Large intestine (tissue), 12 donors: ENCODE measurements at places on chromosomes 11 and 22. TPM values are rescaled to one million over a fixed set of nuclear protein-coding genes. Genes with fewer than 3 reads are reported as not detected.

The OR2D2 gene
- not detected for polyA plus RNA-seq

The KCTD14 gene
- polyA plus RNA-seq: 3.1 TPM

The RCOR2 gene
- polyA plus RNA-seq: 6.3 TPM

The DMC1 gene
- 1.9 TPM for polyA plus RNA-seq

The E2F8 gene
- polyA plus RNA-seq: 17.7 TPM

The DBX1 gene
- not detected for polyA plus RNA-seq

The DCHS1 gene
- 17.1 TPM for polyA plus RNA-seq

GRCh38 chr11:70065318-70066135 lies 12.6 kb upstream of the ANO1 start:
- no peak overlapping the region for H3K27ac ChIP-seq
- no peaks in the 10 kb centered on the region for H3K36me3 ChIP-seq
- H3K4me3 ChIP-seq: no peak overlapping the region
- DNase-seq: no peak
- peaks cover 4% of the 10 kb centered on the region for H3K4me1 ChIP-seq

DNA sequence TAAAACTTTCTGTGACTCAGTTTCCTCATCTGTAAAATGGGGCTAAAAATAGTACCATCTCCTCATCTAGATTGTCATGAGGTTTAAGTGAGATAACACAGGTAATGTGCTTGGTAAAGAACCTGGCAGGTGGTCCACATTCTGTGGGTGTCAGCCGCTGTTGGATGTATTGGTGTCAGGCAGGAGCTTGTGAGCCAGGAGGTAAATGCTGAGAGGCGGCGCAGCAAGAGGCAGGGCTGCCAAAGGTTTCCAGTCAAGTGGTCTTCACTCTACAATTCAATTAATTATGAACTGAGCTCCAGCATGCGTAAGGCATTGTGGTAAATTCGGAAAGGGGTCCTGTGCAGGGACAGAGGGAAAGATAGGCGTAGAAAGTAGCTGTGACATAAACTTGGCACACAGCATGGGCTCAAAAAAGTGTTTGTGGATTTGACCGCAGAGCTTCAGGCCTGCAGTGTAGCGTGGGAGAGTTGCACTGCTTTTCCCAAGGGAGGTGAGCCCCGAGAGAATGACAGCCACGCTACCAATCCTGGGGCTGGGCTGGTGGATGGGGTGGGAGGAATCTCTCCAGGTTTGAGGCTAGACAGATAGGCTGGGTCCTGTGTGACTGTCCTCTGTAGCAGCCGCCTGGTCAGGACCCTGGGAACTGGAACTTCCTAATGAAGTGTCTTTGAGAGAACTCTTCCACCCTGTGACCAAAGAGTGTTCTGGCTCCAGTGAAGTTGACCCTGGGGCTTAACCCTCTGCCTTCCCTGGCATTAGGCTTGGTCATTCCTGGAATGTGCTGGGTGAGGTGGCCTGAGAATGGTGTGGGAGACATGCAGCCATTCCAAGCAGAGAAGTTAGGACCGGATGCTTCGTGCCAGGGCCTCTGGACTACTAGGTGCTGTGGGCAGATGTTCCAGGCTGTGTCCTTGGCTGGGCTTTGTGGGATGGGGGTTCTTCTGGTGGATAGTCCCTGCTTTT lies 122.4 kb downstream of the FEZ1 start:
- no peak overlapping the region for H3K27ac ChIP-seq
- peaks cover 2% of the 10 kb centered on the region for H3K36me3 ChIP-seq
- DNase-seq: no peak
- peaks cover 32% of the 10 kb centered on the region for H3K27me3 ChIP-seq
- no peak overlapping the region for H3K4me3 ChIP-seq

- H3K36me3 ChIP-seq: no peaks in the 10 kb centered on the region
- no peak for DNase-seq
- no peak overlapping the region for H3K27ac ChIP-seq
- no peaks in the 10 kb centered on the region for H3K27me3 ChIP-seq
Measured at GRCh38 chr11:25659706-25660105, 672.2 kb upstream of the ANO3 start.

DNA sequence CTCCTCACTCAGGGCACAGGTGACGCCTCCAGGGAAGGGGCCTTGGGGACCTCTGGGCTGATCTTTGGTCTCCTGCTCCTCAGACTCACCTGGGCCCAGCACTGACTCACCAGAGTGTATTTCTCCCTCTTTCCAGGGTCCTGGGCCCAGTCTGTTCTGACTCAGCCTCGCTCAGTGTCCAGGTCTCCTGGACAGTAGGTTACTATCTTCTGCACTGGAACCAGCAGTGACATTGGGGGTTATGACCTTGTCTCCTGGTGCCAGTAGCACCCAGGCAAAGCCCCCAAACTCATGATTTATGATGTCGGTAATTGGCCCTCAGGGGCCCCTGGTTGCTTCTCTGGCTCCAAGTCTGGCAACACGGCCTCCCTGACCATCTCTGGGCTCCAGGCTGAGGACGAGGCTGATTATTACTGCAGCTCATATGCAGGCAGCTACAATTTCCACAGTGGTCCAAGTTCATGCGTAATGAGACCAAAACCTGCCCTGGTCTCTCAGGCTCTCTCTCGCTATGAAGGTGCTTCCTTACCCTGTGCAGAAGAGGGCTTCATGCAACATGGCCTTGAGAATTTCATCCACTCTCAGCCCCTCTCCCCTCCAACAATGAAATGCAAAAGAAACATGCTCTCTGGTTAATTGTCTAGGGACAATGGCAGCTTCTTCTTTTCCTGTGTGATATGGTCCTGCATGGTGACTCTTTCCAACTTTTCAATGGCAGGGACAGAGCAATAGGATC lies 21.0 kb upstream of the PRAME start:
- H3K27me3 ChIP-seq: peaks cover 6% of the 10 kb centered on the region
- H3K4me3 ChIP-seq: no peak overlapping the region
- DNase-seq: no peak
- H3K36me3 ChIP-seq: no peaks in the 10 kb centered on the region
- H3K4me1 ChIP-seq: no peaks in the 10 kb centered on the region

- H3K27me3 ChIP-seq: no peaks in the 10 kb centered on the region
- H3K4me1 ChIP-seq: peaks cover 28% of the 10 kb centered on the region
- H3K4me3 ChIP-seq: peak overlapping the region; percentile 89
- H3K36me3 ChIP-seq: peaks cover 11% of the 10 kb centered on the region
Measured at GRCh38 chr11:27363576-27364117, 632 bp upstream of the CCDC34 start.

DNA sequence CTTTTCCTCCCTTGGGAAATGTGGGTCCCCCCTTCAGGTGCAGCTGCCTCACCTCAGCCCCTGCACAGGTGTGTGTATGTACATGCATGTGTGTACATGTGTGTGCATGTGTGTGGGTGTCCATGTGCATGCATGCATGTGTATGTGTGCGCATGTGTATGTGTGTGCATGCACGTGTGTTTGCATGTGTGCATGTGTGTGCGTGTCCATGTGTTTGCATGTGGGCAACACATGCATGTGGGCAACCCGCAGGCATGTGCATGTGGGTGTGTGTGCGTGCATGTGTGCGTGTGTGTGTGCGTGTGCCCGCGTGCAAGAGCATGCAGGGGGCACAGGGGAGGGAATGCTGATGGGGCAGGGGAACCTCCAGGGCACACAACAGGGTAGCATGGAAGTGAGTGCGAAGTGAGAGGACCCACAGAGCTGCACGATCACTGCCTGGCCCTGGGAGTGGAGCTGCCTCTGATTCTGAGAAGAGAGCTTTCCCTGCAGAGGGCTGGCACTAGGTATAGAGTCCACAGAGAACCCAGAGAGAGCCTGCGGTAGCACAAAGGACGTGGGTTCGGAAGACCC lies 14.6 kb upstream of the BAIAP2L2 start:
- H3K27ac ChIP-seq: no peak overlapping the region
- DNase-seq: no peak
- no peaks in the 10 kb centered on the region for H3K4me1 ChIP-seq
- no peaks in the 10 kb centered on the region for H3K27me3 ChIP-seq
- no peak overlapping the region for H3K4me3 ChIP-seq

DNA sequence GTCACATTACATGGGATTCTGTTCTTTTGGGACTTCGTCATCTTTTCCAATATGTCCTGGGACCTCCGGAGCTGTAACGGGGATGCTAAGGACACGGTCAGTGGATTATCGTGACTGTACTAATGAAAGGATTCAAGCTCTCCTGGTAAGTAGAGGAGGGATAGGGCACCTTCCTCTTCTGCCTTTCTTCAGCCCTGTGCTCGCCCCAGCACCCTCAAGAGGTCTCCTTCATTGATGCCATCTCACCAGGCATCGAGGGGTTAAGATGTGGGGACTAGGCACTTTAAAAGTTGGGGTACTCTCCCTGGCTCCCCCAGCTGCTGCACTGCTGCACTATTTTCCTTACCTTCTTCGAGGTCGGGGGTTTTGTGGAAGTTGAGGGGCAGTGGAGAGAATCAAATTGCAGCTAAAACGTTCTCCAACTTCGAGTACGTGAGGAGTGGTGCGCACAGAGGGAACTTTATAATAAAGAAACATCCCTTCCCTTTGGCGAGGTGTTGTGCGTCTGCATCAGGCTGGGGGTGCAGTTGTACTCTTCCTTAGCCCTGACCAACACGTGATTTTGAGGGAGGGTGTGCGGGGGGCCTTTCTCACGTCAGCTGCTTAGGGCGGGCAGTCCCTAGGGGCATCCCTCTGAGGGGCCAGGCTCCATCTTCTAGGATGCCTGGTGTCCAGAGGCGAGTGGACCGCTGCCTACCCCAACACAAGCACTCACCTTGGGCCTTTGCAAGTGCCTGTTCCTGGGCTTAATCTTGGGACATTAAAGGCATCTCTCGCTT lies 96.1 kb downstream of the GRAMD1B start:
- H3K36me3 ChIP-seq: peaks cover 12% of the 10 kb centered on the region
- H3K27me3 ChIP-seq: no peaks in the 10 kb centered on the region
- no peak overlapping the region for H3K27ac ChIP-seq
- no peak overlapping the region for H3K4me3 ChIP-seq

DNA sequence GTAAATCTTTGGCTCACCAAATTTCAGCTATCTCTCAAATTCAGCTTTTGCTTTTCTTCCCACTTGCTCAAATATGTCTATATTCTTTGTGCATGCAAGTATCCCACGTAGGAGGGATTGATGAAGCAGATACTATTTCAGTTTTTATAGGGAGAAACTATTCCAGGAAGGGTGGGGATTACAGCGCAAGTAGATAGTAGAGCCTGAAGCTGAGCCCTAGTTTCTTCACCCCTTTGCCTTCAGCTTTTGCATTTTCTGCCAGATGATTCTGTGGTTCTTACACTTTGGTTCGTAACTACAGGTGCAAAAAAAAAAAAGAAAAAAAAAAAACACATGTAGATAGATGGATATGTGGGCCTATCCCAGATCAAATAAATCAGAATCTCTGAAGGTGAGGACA lies 3.1 kb upstream of the ACP2 start:
- H3K4me1 ChIP-seq: peaks cover 57% of the 10 kb centered on the region
- no peaks in the 10 kb centered on the region for H3K27me3 ChIP-seq
- no peak overlapping the region for H3K4me3 ChIP-seq
- no peak for DNase-seq
- H3K27ac ChIP-seq: no peak overlapping the region

GRCh38 chr11:126560221-126560620 lies 204.7 kb downstream of the ST3GAL4 start:
- H3K4me1 ChIP-seq: no peaks in the 10 kb centered on the region
- no peaks in the 10 kb centered on the region for H3K27me3 ChIP-seq
- no peaks in the 10 kb centered on the region for H3K36me3 ChIP-seq
- H3K4me3 ChIP-seq: no peak overlapping the region

- H3K27me3 ChIP-seq: peaks cover 8% of the 10 kb centered on the region
- no peak overlapping the region for H3K4me3 ChIP-seq
- no peak for DNase-seq
- H3K27ac ChIP-seq: no peak overlapping the region
- H3K4me1 ChIP-seq: no peaks in the 10 kb centered on the region
Measured at GRCh38 chr11:133795088-133795487, 50.2 kb downstream of the SPATA19 start.

GRCh38 chr11:124168796-124169195 lies 14.3 kb upstream of the OR10D3 start:
- no peaks in the 10 kb centered on the region for H3K27me3 ChIP-seq
- no peak overlapping the region for H3K4me3 ChIP-seq
- H3K4me1 ChIP-seq: no peaks in the 10 kb centered on the region
- no peak overlapping the region for H3K27ac ChIP-seq

- DNase-seq: no peak
- no peaks in the 10 kb centered on the region for H3K36me3 ChIP-seq
- no peak overlapping the region for H3K27ac ChIP-seq
- no peak overlapping the region for H3K4me3 ChIP-seq
- peaks cover 47% of the 10 kb centered on the region for H3K27me3 ChIP-seq
Measured at GRCh38 chr11:128581561-128582272, 5.6 kb downstream of the ETS1 start.

GRCh38 chr11:1943576-1943975 lies 3.6 kb upstream of the MRPL23 start:
- H3K4me3 ChIP-seq: no peak overlapping the region
- H3K27ac ChIP-seq: no peak overlapping the region
- H3K27me3 ChIP-seq: no peaks in the 10 kb centered on the region
- no peaks in the 10 kb centered on the region for H3K36me3 ChIP-seq

DNA sequence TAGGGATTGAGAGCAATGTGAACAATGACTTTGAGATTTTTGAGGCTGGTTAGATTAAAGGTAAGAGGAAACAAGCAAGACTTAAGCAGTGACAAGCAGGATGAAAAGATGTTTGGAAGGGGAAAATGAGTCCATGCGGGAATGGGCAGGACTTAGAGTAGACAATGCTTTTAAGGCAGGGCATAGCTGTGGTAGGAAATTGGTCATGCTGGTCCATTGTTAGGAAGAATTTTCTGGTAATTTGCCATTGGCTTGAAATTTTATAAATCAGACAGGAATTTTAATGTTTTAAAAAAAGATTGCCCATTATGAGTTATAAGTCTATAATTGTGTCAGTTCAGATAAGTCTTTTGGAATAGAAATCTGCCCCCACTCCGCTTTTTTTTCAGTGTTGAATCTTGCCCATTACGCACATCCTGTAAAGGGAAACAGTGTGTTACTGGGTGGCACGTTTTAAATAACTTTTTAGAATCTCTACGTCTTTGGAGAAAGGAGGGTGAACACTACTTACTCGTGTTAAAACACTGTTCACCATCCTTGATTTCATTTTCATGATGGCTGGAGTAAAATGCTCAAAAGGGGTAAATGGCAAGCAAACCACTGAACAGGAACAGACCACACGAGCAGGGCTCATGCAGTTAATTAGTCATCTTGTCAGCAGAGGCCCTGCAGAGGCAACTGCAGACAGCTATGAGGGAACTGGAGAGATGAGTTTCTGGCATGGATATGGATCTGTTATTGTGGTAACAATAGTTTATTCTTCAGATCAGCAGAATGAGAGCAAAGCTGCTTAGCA lies 25.0 kb downstream of the SWAP70 start:
- H3K36me3 ChIP-seq: peaks cover under 1% of the 10 kb centered on the region
- DNase-seq: no peak
- H3K4me1 ChIP-seq: peaks cover 25% of the 10 kb centered on the region
- H3K27me3 ChIP-seq: no peaks in the 10 kb centered on the region

- no peak overlapping the region for H3K4me3 ChIP-seq
- H3K36me3 ChIP-seq: no peaks in the 10 kb centered on the region
- no peak for DNase-seq
Measured at GRCh38 chr11:34273099-34273498, 84.7 kb downstream of the ABTB2 start.

DNA sequence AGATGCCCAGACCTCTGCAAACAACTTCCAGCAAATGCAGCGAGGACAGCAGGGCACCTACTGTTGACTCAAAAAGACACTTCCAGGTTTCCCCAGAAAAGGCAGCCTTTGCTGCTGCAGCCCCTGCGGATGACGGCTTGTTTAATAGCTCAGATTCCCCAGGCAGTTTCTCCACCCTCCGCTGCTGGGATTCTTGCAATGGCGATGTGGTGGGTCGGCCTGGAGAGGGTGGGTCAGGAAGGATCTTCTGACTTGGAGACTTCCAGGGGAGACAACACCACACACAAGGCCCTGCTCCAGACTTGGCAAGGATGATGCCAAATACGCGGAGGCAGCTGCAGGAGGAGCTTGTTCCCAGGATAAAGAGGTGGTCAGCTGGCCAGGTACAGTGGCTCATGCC lies 17.9 kb upstream of the TREH start:
- no peak for DNase-seq
- H3K4me1 ChIP-seq: peaks cover 9% of the 10 kb centered on the region
- H3K4me3 ChIP-seq: no peak overlapping the region
- no peaks in the 10 kb centered on the region for H3K27me3 ChIP-seq
- H3K27ac ChIP-seq: no peak overlapping the region
